Effector CD4-positive, alpha-beta T cell (primary cell): ENCODE measurements at places on chromosomes 7 and 10.

- no peak for DNase-seq
Measured at GRCh38 chr7:130838738-130839137, 104.7 kb upstream of the KLF14 start.

- no peak for DNase-seq
Measured at GRCh38 chr10:129810-130209, 5.4 kb upstream of the ZMYND11 start.

DNA sequence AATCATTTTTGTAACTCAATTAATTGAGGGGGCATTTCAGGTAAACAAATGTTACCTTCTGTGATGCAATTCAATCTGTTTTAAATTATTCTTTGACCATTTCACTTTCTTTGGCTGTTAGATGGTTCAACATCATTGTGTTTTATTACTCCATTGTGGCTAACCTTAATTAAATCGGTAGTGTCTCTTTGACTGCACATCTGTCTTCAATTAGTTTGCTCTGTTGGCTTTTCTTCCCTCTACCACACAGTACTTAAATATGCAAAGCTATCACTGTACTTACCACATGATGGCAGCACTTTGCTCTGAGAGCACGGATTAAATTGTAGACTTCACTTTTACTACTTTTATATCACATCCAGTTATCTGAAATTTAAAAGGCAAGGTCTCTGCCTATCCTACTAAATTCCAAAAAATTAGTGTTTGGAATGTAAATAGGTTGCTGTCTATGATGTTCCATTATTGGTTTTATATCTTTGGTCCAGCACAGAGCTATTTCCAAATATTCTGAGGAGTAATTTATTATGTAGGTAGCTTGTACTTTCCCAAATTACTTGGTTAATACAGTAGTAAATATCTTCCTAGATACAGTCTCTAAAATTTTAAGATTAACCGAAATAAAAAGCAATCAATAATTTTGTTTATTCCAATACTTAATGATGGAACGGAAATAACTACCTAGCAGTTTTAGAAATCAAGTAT, 352.0 kb downstream of the PCLO start:
- DNase-seq, result no peak

GRCh38 chr10:126838316-126838715, 66.9 kb upstream of the DOCK1 start:
- DNase-seq, result no peak

- DNase-seq, result no peak
Measured at GRCh38 chr10:69636273-69636575, 6.2 kb downstream of the FAM241B start.

DNA sequence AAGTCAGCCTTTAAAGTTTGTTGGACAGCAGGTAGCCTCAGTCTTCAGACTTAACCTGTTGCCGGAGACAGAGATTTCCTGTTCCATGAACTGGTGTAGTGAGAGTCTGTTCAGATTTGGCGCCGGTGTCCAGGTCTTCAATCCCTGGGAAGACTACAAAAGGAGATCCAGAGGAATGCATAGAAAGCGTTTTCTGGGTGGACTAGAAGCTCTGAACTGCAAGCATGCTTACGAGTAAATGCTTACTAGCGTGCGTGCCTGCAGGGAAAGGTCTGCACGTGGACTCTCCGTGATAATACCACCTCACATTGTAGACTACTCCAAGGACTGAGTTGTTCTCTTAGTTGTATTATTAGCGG, 878 bp downstream of the GLRX3 start:
- no peak for DNase-seq

GRCh38 chr7:52195664-52196063, 839.8 kb upstream of the POM121L12 start:
- no peak for DNase-seq

DNA sequence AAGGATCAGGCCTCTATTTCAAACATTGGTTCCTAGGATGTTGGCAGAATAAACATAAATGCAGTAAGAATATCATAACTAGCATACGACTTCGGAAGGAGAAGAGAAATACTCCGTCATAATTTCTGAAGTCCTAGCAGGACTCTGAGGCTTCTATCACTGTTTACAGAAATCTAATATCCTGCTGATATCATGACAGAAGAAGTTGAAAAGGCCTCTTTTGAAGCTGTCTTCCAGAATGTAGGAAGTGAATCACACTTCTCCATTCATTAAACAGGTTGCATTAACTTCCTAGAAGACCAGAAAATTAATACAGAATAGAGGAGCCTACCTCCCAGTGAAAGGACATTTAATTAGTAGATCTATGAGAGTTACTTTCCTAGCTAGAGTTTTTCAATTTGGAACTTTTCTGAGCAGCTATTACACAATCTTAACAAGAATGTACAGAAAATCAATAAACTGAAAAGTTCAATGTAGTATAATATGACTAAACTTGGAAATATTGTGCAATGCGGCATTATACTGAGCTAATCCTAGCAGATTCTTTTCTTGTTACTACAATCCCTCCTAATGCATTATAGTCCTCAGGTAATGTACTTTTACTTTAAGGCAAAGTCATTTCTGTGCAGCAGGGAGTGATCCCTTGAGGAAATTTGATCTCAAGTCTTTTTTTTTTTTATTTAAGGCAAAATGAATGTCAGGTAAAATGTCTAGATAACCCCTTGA, 622.6 kb upstream of the CELF2 start:
- no peak for DNase-seq

DNA sequence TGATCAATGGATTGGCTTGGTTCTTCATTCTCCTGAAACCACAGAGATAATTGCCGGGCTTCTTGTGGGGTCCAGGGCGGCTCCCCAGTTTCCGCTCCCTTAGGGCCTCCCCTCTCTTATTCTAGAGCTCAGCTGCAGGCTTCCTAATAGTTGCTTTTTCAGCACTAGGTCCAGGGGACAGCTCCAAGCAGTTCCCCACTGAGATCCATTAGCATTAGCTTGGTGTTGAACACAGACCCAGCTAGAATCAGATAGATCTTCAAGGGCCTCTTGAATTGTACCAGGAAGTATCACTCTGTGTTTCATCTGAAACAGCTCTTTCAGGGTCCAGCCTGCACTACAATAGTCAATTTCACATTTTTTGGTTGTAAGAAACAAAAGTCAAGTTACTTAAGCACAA, 238.7 kb downstream of the SEC23IP start:
- no peak for DNase-seq

DNA sequence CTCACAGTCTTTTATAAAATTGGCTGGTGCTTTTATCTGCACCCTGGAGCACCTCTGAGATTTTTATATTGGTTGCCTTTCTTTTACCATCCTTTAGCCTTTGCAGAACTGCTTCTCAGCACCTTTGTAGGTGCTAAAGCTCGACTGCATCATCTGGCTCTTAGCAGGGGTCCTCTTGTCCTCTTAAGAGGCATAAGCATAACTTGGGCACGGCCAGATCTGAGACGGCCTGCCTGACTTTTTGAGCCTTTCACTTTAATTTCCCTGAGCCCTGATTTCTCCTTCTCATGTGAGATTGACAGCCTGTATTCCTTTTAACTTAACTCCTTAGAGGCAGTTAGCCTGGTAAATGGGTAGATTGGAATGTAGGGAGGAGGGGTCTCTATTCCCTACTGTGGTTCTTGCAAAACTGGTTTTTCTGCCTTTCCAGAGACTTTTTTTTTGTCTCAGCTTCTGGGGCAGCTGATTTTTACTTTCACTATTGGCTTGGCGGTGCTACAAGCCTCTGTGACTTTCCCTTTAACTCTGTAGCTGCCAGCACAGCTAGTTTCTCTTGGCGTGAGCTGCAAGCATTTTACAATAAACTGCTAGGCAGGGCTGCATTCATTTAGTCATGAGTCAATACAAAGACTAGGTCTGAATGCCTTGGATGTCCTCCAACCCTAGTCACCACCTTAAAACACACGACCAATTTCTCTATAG, 24.0 kb downstream of the ZPBP start:
- DNase-seq, result no peak

- DNase-seq, result no peak
Measured at GRCh38 chr7:121953164-121953563, 80.2 kb downstream of the PTPRZ1 start.

DNA sequence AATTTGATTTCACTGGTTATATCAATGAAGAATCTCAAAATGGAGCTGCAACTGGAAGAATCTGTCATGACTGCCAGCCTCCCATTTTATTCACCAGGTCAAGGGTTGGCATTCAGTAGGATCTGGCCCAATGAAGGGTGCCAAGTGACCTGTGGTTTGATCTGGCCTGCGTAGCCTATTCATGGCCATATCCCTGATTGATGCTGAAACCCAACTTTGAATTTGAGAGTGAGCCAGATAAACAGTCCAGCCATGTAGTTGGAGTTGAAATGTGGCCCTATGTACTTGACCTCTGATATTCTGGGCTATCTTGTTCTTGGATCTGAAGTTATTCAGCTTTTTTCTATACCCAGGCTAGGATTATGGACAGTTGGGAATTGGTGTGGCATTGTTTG, 1.5 kb downstream of the MKLN1 start:
- no peak for DNase-seq

DNA sequence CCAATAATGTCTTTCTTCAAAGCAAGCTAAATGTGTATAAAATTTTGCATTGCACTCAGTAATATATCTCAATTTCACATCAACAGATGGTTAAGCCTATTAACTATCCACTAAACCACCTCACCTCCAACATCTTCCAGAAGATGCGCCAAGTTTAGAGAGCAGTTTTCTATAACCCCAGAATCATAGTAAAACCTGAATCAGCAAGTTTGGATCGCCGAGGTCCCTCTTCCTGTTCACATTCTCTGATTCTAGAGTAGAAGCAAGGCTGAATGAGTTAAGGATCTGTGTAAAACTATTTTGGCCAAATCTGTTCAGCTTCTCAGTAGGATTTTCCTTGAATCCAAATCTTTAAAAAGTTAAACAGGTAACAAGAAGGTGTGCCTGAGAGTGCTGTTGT, 1.4 kb upstream of the FAM204A start:
- DNase-seq, result no peak

DNA sequence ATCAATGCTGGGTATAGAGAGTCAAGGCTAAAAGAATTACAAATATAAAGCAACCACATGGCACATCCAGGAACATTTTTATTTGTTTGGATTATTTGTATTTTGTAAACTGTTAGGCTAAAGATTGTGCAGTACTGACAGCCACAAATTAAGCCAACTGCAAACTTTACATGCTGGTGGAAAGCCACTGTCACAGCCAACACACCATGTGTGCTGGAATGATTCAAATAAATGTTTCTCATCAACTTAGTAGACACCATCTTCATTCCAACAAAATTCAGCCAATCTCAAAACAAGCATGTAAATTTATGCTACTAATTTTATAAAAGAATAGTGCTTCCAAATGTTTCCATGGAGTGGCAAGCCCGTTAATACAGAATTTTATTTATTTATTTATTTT, 211.8 kb downstream of the ELMO1 start:
- no peak for DNase-seq

DNA sequence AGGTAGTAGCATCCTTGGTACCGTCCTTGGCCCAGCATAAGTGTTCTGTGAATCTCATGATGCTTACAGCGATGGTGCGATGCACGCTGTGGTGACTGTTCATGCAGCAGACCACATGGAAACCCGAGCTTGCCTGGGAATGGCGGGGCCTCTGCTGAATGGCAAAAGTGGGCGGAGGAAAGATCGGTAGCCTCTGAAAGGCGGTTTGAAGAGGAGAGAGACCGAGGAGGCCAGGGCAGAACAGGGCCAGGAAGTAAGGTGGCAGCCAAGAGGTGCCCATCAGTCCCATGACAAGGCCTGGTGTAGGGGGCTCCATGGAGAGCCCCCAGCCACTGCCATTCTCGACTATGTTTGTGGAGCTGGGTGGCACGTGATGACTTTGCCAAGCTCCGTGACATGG, 33.2 kb upstream of the CNPY1 start:
- no peak for DNase-seq

- DNase-seq, result no peak
Measured at GRCh38 chr7:46939558-46939957, 642.4 kb downstream of the TNS3 start.

DNA sequence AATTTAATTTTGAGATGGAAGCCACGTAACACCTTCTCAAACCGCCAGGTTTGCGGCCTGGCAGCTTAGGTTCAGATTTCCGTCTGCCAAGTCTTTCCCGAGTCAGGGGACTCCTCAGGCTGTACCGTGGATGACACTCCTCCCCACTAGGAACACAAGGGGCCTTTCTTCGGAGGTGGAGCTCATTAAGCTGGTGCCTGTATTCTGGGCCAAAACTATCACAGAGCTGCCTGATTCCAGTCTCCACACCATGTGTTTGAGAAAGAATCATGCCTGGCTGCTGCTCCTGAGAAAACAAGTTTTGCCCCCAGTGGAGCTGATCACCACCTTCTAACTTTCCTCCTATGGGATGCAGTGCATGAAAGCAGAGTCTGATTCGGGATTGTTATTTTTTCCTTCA, 44.8 kb downstream of the TMEM209 start:
- DNase-seq, result no peak

DNA sequence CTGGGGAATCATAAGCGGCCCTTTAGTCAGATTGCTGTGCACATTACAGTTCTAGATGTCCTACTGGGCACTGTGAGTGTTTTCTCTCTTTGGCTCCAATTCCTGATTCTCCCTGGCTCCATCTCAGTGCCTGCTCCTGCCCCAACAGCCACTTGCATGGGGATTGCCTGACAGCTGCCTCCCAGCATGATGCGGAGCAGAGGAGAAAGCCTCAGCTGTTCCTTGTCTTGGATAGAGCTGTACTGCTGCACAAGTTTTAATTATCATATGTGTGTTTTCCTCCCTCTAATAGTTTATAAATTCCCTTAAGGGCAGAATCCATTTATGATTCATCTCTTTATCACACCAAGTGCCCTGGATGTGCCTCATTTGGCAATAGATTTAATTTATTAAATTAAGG, 285.8 kb upstream of the COBL start:
- DNase-seq, result no peak

DNA sequence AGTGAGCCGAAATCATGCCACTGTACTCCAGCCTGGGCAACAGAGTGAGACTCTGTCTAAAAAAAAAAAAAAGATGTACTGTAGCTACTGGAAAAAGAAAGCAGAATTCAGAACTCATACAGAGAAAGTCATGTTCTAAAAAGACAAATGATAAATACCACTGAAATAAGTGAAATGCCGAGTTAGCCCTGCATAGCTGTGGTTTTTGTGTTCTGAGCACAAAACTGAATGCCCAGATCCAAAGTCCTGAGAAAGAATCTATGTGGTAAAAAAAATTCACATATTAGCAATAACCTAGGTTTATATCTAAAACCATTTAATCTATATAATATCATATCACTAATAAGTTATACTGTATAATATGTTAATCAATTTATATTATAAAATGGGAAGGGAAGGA, 29.3 kb upstream of the HECW1 start:
- DNase-seq, result no peak

DNA sequence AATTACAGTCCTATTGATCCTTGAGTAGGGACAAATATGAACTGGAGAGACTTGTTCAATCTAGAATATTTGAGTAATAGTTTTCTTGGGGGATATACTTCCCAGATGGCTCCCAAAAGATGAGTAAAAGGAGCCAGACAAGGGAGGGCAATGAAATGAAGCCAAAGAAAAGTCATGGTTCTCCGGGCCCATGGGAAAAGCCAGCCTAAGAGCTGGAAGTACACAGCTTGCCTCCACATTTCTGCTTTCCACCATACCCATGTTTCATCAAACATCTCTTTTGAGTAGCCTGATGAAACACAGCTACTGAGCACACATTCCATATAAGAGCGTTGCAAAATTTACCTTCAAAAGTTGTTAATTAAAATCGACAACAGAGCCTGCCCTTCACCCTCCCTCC, 535.0 kb upstream of the FZD8 start:
- no peak for DNase-seq

- DNase-seq, result no peak
Measured at GRCh38 chr10:99742254-99742653, 10.2 kb downstream of the CUTC start.
